Ammon's horn (tissue), 1 donor: ENCODE measurements at places on chromosomes 3 and 15.
A peak's percentile ranks its signal among the peaks of the same experiment; 100 is the strongest.

DNA sequence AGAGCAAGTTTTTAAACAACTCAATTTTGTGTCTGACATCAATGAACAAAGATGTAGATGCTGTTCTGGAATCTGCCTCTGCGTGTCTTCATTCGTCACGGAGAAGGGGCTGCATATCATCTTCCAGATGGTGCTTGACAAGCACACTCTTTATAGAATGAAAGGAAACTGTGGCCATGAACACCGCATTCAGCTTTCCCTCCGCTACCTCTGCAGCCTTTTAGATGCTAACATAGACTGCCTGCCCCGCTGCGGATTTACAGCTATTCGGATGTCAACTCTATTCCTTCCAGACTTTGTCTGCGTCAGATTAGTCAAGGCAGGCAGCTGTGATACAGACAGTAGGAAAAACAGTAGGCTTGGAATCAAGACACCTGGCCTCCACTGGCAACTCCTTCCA is 232.9 kb downstream of the TJP1 start:
- no peak for DNase-seq

GRCh38 chr3:58526515-58526957 is 10.5 kb downstream of the ACOX2 start:
- DNase-seq: no peak

- DNase-seq: no peak
These were observed 331.7 kb downstream of the RBMS3 start for GRCh38 chr3:29612536-29612935.

GRCh38 chr3:133894353-133895207 is 1.1 kb downstream of the RAB6B start:
- DNase-seq: no peak

- no peak for DNase-seq
These were observed 4.5 kb downstream of the PTX3 start for GRCh38 chr3:157441102-157441624.

DNA sequence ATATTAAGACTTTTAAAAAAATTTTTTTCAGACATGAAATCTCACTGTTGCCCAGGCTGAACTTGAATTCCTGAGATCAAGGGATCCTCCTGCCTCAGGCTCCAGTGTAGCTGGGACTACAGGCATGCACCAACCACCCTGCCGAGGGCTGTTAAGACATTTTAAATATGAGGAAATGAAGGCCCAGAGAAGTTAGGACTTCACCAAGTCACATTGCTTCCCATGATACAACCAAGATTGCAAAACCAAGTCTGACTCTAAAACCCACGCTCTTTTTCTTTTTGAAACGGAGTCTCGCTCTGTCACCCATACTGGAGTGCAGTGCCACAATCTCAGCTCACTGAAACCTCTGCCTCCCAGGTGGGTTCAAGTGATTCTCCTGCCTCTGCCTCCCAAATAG is 28.0 kb downstream of the PTPN9 start:
- no peak for DNase-seq

DNA sequence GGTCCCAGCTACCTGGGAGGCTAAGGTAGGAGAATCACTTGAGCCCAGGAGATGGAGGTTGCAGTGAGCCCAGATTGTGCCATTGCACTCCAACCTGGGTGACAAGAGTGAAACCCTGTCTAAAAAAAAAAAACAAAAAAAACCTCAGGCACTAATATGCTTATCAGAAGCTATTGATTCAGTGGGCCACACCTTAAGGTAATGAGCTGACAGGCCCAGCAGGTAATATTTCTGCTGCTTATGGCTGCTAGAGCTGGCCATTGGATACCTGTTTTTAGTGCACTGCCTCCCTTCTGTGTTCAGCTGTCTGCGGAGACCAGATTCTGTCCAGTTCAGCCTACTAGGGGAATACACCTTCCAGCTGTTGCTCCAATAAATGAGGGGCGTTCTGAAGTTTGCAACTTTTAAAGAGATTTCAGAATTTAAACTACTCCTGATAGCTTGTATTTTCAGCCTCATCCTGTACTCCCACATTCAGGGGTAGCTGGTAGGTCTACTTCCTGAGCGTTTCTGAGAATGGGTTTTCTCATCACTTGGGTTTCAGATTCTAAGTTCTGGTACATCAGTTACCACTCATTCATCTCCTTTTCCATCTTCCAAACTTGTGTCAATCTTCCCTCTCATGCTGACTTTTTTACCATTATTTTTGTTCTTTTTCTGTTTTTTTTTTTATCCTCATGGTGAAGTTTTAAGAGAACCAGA is 69.0 kb downstream of the ATP11B start:
- DNase-seq: no peak

GRCh38 chr3:65617209-65617608 is 421.5 kb downstream of the MAGI1 start:
- no peak for DNase-seq

GRCh38 chr3:192249516-192249915 is 477.8 kb downstream of the FGF12 start:
- no peak for DNase-seq

DNA sequence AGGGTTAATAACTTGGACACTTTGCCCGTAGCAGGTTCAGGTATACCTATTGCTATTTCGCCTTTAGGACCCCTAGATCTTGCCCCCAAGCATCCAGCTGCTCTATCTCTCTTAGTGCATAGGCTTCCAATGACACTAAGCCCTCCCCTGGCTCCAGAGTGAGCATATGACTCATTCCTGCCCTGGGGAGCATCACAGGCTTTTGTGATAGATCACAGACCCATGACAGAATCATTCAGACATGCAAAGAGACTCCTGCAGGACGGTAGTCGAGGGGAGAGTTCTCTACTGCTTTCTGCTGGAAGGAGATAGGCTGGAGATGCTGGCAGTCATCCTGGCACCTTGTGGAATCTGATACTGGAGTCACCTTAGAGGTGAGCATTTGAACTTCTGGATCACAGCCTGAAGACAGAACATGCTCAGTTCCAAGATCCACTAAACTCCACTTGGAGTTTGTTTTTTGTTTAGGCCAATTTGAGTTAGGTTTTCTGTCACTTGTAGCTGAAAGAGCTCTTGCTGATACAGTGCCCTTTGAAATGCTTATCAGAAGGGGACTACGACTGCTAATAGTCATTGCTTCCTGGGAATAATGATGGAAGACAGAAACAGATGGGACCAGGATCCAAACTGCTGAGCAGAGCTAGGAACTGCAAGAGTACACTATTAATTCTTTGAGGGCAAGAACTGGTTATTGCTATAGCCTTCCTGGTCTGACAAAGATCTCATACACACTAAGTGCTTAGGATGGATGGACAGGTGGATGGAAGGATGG is 11.0 kb downstream of the LYSMD2 start:
- DNase-seq: peak; percentile 13

DNA sequence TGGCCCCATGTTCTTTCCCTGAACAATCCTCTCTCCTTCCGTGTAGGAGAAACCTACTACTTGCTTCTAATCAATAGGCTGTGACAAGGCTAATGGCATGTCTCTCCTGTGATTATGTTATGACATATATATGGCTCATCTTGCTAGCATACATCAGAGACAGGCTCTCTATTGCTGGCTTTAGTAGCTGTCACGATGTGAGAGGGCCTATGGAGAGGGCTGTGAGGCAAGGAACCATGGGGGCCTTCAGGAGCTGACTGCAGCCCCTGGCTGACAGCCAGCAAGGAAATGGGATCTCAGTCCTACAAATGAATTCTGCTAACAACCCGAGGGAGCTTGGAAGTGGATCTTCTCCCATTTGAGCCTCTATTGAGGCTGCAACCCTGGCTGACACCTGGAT is 96.3 kb downstream of the EOMES start:
- DNase-seq: no peak

DNA sequence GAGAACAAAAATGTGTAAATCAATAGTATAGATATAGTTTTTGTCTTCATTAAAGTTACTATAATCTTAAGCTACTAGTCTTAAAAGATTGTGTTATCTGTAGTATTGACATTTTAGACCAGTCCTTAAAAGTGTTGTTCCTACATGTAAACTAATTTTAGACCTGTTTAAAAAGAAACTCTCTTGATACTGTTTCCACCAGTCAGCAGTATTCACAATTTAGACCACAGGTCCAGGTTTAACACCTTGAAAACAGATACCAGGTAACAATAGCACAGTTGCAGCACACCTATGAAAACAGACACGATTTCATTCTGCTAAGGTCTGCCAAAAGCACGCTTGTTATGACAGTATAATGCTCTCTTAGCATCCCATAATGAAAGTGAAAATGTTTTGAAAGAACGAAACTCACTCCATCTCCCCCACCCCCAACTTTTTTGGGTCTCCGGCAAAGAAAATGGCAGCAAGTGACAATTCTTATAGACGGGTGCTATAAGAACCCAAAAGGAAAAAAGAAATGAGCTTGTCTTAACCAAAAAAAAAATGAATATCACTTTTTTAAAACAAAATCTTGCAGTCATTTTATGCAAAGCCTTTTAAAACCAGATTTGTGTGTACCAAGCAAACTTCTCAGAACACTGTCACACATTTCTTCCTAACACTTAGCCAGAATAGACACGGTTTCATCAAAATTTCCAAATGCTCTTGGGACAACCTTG is 1.6 kb downstream of the EIF4E3 start:
- DNase-seq: no peak

- no peak for DNase-seq
These were observed 471.0 kb downstream of the FOXP1 start for GRCh38 chr3:71112576-71112975.

DNA sequence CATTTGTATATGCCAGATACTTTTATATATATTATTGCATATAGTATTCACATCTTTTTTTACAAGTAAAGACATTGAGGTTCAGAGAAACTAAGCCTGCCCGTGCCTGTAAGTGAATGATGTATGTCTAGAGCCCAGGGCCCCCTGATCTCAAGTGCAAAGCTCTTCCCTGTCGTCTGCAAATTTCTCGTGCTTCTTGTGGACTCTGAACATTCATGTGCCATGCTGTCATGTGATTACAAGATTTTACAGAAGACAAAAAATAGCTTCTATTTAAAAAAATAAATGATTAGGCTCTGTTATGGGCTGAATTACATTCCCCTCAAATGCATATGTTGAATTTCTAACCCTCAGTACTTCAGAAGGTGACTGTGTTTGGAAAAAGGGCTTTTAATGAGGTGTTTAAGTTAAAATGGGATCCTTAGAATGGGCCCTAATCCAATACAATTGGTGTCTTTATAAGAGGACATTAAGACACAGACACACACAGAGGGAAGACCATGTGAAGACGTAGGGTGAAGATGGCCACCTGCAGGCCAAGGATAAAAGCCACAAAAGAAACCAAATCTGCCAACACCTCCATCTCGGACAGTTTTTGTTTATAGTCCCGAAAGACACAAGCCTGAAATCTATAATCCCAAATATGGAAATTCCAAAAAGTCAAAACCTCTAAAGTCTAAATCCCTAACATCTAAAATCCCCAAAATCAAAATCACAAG is 3.9 kb upstream of the MASP1 start:
- no peak for DNase-seq
